ENCODE measurements at places on chromosomes 13 and 19.

DNA sequence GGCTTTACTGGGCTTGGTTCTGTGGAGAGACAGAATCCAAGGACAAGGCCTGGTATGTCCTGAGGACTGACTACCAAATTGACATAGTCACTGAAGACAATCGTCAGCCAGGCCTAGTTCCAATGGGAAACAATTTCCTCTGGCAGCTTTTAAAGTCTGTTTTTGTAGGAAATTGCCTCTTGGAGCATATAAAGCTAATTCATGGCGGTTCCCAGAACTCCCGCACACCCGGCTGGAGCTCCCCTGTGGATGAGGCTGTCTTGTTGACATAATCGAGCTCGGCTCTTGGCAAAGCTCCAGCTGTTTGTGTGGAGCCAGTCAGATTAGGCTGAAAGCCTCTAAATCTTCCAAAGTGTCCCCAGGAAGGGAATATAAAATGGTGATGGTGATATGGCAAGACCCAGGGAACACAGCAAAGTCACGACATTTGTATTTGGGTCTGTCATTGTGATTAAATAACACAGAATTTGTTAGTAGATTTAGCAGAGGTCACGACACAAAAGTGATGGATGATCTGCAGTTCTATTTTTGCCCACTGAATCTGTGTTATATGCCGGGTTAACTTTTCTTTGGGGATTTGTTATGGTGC lies 395.0 kb downstream of the PCDH9 start:
- no peak for DNase-seq

- DNase-seq: no peak
These were observed 2.0 kb downstream of the REX1BD start for GRCh38 chr19:18590273-18591272.

- no peak for DNase-seq
These were observed 112.4 kb upstream of the WASF3 start for GRCh38 chr13:26445092-26445491.

DNA sequence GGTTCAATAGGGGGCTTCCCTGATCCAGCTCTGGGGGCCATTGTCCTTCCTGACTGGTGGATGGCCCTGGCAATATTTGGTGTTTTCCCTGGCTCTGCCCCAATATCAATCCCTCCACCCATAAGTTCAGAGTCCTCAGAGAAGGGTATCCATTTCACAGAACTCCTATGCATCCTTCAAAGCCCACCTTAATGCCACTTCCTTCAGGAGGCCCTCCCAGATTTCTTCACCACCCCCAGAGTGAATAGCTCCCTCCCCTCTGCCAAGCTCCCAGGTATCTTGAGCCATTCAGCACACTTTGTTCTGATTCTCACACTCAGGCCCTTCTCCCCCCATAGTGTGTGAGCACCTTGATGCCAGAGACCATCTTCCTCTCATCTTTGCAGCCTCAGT lies 5.8 kb downstream of the PPP1R14A start:
- DNase-seq: no peak

- DNase-seq: no peak
These were observed 567 bp downstream of the SBK2 start for GRCh38 chr19:55536366-55536765.

GRCh38 chr19:30068528-30069395 lies 126.7 kb downstream of the URI1 start:
- DNase-seq: no peak

Measured in Kasumi-1 (cell line).